ENCODE measurements at places on chromosomes 1 and 21.

GRCh38 chr1:67721112-67721511, 36.1 kb downstream of the GADD45A start:
- no peak for DNase-seq

- DNase-seq: no peak
Observed at GRCh38 chr1:245181158-245181517, 26.4 kb downstream of the KIF26B start.

DNA sequence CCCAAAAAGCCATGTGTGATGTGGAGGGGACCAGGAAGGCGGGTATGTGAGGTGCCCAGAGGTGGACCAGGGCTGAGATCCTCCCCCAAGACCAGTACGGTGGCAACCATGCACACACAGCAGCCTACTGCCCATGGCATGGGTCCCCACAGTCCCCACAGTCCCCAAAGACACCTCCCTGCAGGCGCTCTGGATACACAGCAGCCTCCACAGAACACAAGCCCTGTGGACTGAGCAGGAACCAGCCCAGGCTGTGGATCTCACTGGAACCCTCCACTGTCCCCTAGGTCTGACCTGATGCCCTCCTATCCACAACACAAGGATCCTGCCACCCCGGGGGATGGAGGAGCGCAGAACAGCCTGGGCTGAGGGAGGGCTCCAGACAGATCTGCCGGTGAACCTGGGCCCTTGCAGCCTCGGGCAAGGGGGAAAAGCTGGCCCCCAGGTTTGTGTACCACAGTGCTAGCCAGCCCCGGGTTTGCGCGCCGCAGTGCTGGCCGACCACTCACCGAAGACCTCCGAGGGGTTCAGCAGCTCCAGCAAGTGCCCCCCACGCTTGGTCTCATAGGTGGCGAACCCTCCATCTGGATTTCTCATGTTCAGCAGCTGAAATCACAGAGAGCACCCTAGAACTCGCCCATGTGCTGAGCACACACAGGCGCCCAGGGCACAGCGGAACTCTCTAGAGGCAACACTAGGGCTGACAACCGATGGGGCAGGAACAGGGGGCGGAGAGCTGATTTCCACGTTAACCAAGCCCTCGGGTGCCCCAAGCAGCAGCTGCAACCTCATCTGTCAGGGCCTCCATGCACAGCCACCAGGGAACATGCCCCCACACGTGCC, 22.1 kb upstream of the SPATC1L start:
- no peak for DNase-seq

DNA sequence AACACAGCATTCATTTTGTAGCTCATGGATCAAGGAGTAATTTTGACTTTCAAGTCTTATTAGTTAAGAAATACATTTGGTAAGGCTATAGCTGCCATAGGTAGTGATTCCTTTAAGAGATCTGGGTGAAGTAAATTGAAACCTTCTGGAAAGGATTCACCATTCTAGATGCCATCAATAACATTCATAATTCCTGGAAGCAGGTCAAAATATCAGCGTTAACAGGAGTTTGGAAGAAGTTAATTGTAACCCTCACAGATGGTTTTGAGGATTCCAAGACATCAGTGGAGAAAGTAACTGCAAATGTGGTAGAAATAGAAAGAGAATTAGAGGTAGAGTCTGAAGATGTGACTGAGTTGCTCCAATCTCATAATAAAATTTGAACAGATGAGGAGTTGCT, 216.6 kb downstream of the GREM2 start:
- DNase-seq: no peak

DNA sequence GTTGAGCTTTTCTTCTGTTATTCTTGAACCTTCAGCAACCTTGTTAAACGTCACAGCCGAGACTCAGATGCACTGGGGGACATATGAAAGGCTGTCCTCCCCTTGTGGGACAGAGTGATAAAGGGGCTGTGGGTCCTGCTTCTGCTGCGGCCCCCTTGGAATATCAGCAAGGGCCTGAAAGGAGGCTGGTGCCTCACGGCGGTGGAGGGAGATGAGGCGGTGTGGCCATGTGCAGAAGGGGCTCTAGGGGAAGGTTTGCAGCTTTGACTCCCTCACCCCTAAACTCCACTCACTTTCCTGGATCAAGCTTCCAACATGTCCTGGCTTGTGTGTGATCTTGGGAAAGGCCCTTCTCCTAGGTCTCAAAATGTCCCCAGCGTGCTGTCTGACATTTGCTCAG, 270.7 kb upstream of the CSF3R start:
- DNase-seq: no peak
